ENCODE measurements at places on chromosomes 6 and 20.

DNA sequence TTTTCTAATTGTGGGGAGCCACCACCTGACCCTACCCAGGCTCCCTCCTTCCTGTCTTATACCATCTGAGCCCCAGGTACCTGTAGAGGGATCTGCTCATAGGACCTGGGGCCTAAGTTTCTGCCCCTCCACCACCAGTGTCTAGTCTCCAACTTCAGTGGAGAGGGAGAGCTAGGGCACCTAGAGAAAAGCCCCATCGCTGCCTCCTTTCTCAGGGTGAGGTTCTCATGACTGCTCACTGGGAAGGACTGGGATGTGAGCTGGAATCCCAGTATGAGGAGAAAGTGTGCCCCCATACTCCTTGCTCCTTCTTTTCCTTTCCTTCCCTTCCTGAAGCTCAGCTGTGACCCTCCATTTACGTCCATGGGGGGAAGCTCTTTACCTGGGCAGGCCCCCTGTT lies 231.6 kb downstream of the LRFN2 start:
- DNase-seq: peak; percentile 1

- DNase-seq: no peak
Measured at GRCh38 chr20:9926476-9926875, 87.6 kb upstream of the PAK5 start.

- no peak for DNase-seq
Measured at GRCh38 chr6:105021399-105021798, 64.5 kb downstream of the LIN28B start.

DNA sequence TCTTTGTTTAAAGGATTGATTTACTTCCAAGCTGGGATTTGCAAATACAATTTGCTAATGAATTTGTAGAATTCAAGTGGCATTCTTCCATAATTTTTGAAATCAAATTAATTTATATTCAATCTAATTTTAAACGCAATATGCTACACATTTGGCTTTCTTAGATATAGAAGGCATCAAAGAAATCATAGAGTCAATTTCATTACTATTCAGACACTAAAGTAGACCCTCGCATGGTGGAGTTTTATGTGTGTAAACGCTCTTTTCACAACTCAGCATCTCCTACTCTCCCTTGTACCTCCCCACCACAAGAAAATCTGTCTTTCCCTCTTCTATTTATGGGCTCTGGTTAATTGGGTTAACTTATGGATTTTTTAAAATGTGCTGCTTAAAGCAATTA lies 144.3 kb downstream of the DOK5 start:
- DNase-seq: no peak
